ENCODE measurements at places on chromosomes 2 and 18.

DNA sequence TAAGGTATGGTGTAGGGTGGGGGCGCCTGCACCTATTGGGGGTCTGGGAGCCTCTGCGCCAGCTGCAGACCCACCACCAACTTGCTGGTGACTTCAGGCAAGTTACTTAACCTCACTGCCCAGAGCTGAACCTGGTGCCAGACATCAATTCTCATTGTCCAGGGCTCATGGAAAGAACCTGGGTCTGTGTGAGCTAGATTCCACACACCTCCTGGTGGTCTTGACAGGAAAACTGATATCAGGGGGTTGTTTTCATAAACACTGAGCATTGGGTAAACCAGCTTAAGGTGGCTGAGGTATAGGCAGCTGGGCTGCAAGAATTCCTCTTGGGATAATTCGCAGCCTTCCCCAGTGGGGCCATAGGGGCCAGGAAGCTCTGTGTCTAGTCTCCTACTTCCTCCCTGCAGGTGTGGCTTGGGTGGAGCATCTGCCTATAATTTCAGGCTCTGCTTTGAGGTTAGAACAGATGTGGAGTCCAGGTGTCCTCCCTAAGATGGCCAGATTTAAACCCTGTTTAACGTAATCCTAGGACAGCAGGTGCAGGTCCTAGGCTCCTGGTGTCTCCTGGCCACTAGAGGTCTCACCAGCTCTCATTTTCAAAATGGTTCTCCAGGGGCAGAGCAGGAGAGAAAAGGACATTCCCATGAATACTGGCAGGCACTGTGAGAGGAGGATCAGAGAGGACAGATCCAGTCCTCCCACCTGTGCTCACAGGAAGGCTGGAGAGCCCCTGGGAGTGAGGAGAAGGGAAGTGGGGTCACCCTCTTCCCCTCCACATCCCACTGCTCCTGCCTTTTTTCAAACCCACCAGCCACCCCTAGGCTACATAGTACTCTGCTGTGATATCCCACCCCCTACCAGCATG, 100.4 kb upstream of the SMAD2 start:
- DNase-seq = peak; percentile 29

- no peak for DNase-seq
Observed at GRCh38 chr18:4026542-4026941, 428.6 kb downstream of the DLGAP1 start.

GRCh38 chr2:113776949-113777348, 20.5 kb upstream of the SLC35F5 start:
- no peak for DNase-seq

- no peak for DNase-seq
Observed at GRCh38 chr2:43566461-43566729, 29.4 kb downstream of the THADA start.

- no peak for DNase-seq
Observed at GRCh38 chr2:95272299-95272751, 1.9 kb upstream of the PROM2 start.

- DNase-seq = no peak
Observed at GRCh38 chr18:23824669-23825068, 135.4 kb downstream of the LAMA3 start.

DNA sequence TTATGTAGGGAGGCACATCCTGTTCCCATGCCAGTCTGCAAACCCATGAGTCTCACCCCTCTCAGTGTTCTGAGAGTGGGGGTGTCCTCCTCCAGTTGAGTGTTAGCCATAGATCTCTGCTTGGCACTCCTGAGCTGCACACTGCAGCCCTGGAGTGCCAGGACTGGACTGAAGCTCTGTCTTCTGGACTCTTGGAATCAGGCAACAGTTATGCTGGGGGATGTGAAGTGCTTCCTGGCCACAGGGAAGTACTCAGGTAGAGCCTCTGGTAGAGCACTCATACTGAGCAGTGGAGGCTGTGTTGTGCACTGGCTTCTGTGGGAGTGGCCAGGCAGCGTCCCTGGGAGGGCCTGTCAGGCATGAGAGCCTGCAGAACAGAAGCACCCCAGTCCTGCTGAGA, 43.0 kb downstream of the SERPINB7 start:
- no peak for DNase-seq

DNA sequence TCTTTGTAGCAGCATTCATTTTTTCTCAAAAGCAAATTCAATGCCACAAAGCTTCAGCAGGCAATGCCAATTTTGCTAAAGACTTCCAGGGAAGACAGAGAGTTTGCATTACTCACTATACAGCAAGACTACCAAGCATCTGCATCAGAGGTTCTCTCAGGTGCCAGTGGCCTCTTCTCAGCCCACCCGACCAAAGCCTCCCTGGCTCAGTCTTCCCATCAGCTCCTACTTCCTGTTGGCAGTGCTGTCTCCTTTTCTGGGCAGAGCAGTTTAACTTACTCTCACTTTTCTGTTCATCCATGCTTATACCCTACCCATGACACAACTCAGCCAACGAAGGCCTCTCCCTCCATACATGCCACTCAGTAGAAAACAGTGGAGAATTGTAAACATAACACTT, 157.1 kb downstream of the TRABD2A start:
- no peak for DNase-seq

- no peak for DNase-seq
Observed at GRCh38 chr2:99910902-99911301, 231.5 kb downstream of the AFF3 start.

DNA sequence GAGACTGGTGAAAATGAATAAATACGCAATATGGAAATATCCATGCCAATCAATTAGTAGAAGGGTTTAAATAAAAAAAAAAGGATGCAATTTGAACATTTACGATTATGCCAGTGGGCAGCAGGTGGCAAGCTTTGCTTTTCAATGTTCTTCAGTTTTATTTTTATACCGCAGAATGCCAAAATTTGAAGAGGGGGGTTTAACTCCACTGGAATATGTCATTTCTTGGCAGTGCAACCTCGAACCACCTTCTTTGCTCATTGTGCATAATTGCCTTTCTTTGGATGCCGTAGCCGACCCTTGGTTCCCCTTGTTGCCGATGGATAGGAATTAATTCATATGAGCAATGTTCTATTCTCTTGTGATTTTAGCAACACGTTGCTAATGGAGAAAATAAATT, 88.0 kb downstream of the LTBP1 start:
- DNase-seq = no peak

DNA sequence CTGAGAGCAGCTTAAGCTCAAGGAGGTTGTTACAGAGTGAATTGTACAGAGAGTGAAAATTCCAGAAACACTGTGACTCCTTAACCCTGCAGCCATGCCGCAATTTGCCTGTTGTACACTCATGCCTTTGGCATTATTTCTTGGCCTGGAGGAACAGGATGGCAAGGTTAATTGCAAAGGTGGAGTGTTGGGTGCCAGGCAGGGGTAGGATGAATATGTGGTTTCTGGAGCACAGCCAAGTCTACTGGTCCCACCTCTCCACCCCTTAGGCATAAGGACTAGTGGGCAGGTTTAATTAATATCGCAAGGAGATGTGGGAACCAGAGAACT, 250.2 kb downstream of the LRRTM1 start:
- DNase-seq = no peak

DNA sequence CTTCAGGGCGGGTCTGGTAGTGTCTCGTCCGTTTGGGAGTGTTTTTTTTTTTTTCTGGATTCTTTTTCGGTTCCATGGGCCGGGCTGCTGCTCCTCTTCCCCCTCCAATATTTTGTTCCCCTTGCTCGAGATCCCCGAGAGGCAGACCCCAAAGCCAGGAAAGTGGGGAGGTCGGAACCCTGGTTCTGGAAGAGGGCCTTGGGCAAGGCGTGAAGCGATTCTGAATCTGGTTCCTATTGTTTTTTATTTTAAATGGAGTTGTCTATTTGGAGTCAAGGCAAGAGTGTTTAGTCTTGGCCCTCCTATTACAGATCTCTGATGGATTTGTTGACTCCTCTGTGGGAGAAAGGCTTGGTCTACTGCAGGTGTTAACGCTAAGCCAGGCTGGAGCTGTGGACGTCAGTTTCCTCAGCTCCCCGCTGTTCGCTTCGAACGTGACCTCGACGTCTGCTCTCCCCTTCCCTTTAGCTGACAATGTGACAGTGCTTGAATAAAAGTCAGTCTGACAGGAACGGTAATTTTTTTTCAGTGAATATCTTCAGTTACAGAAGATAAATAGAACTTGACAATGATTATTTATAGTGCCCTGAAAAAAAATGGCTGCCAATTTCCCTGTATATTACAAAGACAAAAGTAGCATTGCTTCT, 683 bp upstream of the DNAJC27 start:
- peak; percentile 55 for DNase-seq

DNA sequence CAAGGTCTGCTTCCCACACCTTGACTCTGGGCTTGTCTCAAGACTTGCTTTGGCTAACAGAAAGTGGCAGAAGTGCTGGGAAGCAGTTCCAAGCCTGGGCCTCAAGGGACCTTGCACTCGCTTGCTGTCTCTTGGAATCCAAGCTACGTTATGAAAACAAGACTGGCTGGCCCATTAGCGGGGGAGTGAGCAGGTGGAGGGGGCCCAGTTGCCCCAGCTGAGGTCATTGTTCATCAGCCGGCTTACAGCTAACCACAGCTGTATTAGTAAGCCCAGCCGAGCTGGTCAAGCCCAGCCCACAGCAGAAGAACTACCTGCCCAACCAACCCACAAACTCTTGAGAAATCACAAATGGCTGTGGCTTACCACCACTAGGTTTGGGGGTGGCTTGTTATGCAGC, 63.1 kb downstream of the MARCO start:
- no peak for DNase-seq

DNA sequence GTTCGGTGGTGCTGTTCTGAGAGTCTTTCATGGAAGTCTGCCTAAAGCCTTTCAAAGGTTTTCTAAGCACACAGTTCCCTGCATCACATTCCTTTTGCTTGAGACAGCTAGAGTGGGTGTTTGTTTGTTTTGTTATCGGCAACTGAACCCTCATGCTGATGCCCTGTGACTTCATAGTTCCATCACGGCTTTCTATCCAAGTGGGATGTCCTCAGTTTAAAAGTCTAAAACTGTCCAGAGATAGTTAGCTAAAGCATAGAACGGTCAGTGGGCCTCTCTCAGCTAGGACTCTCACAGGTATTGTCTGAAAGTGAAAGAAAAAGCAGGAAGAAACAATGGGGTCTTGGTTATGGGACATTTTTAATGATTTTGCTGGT, 337.3 kb downstream of the OSR1 start:
- no peak for DNase-seq

GRCh38 chr2:240955306-240956170, 42.9 kb upstream of the SNED1 start:
- DNase-seq = peak; percentile 1

- DNase-seq = no peak
Observed at GRCh38 chr2:122389694-122390093, 634.2 kb downstream of the TSN start.

DNA sequence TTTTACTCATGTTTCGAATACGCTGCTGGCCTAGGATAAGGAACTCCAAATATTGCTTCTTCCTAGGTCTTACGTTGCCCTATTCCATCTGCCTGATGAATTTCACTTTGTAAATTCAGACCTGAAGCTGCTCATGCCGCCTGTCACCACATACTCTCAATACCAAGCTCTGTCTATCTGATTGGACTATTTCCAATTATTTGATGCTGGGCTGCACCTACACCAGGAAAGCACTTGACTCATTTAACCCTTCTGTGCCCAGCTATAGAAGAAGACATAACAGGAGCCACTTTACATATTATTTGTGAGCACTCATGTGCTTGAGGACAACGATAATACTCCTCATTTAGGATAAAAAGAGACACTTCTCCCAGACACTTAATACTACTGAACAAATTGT, 1293.9 kb upstream of the LRRTM1 start:
- DNase-seq = no peak

GRCh38 chr18:62399781-62400308, 74.7 kb downstream of the TNFRSF11A start:
- DNase-seq = no peak

- no peak for DNase-seq
Observed at GRCh38 chr18:68447286-68447685, 267.6 kb downstream of the TMX3 start.

- DNase-seq = no peak
Observed at GRCh38 chr2:88818381-88818780, 126.9 kb downstream of the RPIA start.

DNA sequence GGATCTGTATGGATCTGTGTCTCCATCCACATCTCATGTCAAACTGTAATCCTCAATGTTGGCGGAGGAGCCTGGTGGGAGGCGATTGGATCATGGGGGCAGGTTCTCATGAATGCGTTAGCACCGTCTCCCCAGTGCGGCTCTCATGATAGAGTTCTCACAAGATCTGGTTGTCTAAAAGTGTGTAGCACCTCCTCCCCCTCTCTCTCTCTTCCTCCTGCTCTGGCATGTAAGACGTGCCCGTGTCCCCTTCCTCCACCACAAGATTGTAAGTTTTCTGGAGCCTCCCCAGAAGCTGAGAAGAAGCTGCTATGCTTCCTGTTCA, 55.0 kb upstream of the ROCK2 start:
- no peak for DNase-seq

- DNase-seq = no peak
Observed at GRCh38 chr2:219175928-219176817, 552 bp downstream of the CNPPD1 start.

- no peak for DNase-seq
Observed at GRCh38 chr18:22465859-22466457, 48.2 kb upstream of the CTAGE1 start.

- DNase-seq = no peak
Observed at GRCh38 chr18:45556222-45556621, 59.1 kb upstream of the SLC14A2 start.

GRCh38 chr18:12838178-12838634, 45.8 kb downstream of the PTPN2 start:
- DNase-seq = peak; percentile 59

- DNase-seq = no peak
Observed at GRCh38 chr2:68747900-68748299, 13.3 kb downstream of the ARHGAP25 start.

GRCh38 chr18:58727776-58728500, 56.7 kb downstream of the MALT1 start:
- no peak for DNase-seq

DNA sequence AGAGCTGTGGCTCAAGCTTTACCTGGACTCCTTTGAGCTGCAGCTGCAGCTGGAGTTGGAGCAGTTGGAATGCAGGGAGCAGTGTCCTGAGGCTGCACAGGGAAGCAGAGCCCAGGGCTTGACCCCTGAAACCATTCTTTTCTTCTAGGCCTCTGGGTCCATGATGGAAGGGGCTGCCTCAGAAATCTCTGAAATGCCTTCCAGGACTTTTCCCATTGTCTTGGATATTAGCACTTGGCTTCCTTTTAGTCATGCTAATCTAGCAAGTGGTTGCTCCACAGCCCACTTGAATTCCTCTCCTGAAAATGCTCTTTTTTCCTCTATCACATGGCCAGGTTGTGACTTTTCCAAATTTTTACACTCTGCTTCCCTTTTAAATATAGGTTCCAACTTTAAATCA, 108.6 kb upstream of the RNF152 start:
- DNase-seq = no peak

DNA sequence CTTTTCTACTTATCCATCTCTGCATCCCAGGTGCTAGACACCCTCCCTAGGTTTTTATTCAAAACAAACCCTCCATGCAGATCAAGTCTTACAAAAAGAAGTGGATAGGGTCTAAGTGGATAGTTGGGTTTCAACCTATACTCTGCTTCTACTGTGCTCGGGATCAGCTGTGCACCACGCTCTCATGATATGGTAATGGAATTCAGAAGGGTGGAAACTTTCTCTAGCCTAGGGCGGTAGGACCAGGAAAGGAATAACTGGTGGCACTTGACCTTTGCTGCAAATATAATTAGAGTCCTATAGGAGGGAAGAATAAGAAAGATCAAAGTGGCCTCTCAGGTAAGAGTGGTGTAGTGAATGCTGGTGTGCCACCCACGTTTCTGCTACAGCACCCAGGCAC, 272.9 kb downstream of the GPD2 start:
- no peak for DNase-seq

- DNase-seq = no peak
Observed at GRCh38 chr2:238854699-238855229, 6.9 kb downstream of the TWIST2 start.
